GOT3 (cell line): ENCODE measurements at places on chromosomes 11 and 22.

DNA sequence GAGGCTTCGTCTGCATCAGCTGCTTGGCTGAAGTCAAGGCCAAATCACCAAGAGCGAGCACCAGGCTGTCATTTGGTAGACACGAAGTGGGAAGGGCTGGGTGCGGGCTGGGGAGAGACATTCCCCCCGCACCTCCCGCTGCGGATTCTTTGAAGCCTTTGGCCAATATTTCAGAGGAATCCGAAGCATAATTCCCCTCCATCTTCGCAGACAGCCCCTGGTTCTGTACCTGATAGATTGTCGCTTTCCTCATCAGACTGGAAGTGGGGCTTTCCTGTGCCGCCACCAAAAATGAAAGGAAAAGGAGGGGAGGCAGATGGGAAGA is 15.3 kb downstream of the BLID start:
- no peak for DNase-seq

DNA sequence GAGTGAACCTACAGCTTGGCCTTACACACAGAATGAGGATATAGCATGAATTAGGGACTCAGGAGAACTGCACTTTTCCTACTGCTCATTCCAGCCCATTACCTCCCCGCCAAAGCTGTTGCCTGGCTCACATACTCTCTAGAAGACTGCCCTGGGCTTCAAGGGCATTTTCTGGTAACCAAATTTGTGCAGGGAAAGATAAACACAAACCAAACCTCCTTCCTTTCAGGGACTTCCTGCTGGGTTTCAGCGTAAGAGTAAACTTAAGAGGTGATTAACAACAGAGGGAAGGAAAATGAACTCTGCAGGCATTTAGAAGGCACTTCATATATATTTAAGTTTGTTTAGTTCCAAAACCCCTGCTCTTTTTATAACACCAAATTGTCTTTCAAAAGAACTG is 194.9 kb downstream of the SWAP70 start:
- no peak for DNase-seq

DNA sequence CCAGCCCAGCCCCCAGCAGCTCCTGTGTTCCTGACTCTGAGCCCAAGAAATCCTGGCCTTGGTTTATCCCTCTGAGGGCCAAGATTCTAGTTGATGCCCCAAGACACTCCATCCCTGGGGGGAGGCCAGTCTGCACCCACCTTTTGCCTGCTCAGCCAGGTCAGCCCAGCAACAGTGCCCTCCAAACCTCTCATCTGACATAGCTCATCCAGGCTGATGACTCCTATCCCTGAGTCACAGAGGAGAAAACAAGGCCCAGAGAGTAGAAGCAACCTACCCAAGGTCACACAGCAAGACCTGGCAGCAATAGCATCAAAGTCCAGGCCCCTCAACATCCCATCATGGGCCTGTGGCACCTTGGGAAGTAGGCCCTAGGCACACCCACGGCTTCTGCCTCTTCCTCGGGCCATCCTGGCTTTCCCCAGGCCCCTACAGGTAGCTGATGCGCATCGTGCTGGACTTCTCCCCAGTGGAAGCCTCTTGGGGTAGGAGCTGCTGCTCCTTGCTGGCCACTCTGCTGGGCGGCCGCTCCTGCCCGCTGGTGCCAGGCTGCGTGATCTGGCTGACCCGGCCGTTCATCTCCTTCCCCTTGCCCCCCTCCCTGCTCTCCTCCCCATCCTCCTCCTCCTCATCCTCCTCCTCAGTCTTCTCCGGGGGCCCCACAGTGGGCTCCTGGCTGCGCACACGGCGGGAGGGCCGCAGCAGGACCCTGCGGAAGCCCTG is 6.0 kb downstream of the SSTR3 start:
- DNase-seq: no peak

DNA sequence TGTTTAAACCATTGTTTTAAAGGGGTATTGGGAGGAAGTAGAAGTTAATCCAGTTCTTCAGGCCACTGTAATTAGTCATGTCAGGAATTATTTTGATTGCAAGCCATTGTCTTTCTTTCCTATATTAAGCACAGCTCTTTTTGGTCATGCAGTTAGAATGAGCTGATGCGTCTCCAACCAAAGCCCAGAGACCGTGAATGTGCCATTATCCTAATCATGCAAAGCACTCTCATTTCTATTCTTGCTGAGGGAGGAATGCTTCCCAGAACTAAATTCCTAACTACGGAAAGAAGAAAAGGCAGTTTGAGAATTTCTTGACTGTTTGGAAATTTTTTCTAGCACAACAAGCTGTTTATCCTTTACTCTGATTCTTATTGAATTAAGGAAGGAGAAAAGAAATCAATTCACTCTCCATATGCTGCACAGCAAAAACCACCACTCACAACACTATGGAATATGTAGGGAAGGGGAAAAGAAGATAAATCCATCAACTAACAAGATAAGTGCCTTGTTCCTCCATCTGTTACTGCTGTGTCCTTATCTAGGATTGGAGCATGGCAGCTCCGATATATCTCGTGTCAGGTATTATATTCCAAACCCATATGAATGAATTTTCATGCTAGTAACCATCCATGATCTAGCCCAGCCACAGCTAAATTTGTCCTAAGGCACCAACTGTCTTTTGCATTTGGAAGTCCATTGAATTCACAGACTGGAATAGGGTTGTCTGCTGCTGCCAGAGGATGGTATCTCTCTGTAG is 70.8 kb downstream of the NTM start:
- DNase-seq: no peak

DNA sequence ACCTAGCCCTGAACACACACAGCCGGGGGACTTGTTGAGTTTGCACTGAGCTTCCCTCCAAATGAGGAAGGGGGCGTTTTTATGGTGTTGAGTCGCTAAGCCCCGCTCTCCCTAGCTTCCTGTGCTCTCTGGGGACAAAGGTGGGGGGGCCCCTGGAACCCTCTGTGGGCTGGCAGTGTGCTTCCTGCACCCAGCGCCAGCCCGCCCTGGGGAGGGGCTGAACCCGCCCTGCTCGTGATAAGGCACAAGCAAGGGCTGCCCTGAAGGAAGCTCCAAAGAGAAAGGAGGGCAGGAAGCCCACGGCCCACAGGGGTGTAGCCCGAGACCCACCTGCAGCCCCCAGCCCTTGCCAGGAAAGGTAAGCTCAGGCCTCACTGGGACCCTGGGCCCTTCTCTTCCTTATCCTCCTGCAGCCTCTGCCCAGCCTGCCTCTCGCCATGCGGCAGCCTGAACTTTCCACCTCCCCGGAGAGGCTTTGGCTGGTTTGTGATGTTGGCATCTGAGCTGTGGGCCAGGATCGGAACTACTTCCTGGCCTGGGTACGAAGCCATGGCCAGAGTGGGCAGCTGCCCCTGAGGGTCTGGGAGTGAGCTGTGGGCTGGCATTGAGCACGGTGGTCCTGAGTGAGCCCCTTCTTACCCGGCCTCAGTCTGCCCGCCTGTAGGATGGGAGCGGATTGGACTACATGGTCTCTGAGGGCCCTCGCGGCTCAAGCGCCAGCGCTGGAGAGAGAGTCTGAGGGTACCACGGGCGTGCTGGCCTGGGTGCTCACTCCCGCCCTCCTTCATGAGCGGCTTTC is at the start of gene FERMT3:
Gene FERMT3, plus strand, starts transcription at position 265 of the 799 bp plus-strand sequence. CDS start 644 bp downstream, outside the sequence.
- no peak for DNase-seq

- no peak for DNase-seq
Observed at GRCh38 chr22:41544671-41545476, 604 bp upstream of the POLR3H start.

DNA sequence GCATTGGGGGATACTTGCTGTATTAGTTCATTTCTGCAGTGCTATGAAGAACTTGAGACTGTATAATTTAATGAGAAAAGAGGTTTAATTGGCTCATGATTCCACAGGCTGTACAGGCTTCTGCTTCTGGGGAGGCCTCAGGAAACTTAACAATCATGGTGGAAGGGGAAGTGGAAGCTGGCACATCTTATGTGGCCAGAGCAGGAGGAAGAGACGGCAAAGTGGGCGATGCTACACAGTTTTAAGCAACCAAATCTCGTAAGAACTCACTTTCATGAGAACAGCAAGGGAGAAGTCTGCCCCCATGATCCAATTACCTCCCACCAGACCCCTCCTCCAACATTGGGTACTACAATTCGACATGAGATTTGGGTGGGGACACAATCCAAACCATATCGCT is 55.1 kb downstream of the TMPRSS5 start:
- no peak for DNase-seq

DNA sequence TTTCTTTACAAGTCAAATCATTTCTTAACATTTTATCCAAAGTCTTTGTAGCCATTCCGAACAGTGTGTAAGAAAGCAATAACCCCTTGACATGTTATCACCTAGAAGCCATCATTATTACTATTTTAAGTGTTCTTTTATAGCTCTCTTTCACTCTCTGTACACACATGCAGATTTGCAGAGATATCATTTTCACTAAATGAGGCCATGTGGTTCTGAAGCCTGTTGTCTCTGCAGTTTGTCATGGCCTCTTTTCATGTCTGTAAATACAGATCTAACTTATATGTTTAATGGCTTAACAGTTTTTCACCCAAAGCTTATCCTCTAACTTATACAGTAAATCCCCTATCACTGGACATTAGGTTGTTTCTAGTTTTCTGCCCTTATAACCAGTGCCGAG is 166.8 kb downstream of the MYO18B start:
- no peak for DNase-seq

DNA sequence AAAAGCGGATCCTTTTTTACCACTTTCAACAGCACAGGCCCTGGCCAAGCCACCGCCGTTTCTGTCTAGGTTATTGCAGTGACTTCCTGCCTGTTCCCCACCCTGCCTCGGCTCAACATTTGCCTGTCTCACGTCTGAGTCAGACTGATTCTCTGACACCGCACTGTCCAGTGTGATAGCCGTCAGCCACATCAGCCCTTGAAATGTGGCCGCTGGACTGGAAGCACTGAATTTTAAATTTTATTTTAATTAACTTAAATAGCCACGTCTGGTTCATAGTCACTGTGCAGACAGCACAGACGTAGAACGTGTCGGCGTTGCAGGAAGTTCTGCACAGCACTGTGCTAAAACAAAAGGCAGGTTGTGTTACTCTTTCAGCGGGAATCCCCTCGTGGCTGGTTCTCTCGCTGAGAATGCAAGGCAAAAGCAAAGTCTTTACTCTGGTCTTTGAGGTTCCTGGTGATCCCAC is 56.3 kb upstream of the ADSL start:
- DNase-seq: no peak

DNA sequence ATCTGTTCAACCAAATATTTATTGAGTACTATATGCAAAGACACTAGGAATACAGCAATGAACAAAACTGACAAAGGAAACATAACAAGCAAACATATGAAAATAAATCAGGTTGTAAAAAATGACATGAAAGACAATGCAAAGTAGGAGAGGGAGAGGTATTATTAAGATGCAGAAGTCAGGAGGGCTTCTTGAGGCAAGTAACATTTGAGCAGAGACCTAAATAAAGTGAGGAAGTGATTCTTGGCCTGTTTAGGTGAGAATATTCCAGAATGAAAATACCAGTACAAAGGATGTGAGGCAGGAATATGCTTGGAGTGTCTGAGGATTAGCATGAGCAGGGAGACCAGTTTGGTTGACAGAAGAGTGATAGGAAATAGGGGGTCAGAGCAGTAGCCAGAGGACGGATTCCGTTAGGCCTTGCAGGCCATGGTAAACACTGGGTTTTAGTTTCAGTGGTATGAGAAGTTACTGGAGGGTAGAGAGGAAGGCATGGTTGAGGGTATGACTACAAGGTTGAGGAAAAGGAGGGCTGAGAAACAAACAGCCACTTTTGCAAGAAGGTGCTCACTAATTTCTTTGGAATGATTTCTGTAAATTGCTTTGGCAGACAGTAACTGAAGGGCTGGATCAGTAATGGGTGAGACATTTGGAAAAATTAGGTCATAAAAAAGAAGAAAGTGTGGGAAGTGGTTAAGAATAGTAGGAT is 191.9 kb downstream of the SWAP70 start:
- DNase-seq: no peak

GRCh38 chr11:69912911-69913451 is 93.8 kb upstream of the FGF3 start:
- no peak for DNase-seq

GRCh38 chr11:96299155-96299888 is 43.7 kb downstream of the MAML2 start:
- DNase-seq: no peak

GRCh38 chr22:33000342-33001280 is 57.6 kb downstream of the SYN3 start:
- DNase-seq: no peak

GRCh38 chr22:46462726-46463371 is 74.6 kb downstream of the CELSR1 start:
- no peak for DNase-seq

- no peak for DNase-seq
Observed at GRCh38 chr22:44458044-44459020, 39.7 kb downstream of the RTL6 start.

- no peak for DNase-seq
Observed at GRCh38 chr22:20034143-20034542, 13.2 kb downstream of the TANGO2 start.

DNA sequence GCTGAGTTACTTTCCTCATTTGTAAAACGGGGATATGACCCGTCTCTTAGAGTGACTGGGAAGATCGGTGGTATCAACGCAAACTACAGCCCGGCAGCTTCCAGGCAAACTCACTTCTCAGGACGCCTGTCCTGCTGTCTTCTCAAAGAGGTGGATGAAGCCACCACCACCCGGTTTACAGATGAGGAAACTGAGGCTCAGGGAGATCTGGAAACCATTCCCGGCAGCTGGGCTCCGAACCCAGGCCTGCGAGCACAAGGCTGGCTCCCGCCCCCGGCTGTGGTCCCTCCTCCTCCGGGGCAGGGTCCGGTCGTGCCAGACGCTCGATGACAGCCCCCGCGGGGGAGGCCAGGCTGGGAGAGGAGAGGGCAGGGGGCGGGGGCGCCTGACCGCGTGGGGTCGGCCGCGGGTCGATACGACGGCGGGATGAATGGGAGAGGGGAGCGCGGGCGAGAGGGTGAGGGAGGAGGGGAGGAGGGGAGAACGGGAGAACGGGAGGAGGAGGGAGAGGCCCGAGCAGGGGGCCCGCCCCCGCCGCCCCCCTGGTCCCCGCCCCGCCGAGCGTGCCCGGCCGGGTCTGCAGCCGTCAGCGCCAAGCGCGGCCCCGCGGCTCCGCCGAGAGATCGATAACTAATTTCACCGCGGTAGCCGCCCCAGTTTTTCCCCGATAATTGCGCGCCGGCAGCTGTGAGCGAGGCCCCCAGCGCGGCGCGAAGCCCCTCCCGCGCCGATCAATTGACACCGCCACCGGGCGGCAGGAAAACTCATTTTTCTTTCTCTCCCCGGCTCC is 14.0 kb downstream of the IGLL1 start:
- DNase-seq: no peak
